ENCODE measurements at places on chromosomes 7 and 10.

GRCh38 chr10:30436191-30436611 is 2.2 kb downstream of the MAP3K8 start:
- no peak for DNase-seq

GRCh38 chr7:140593672-140593982 is 47.0 kb downstream of the DENND2A start:
- DNase-seq = no peak

GRCh38 chr7:50622821-50623220 is 57.6 kb upstream of the DDC start:
- no peak for DNase-seq

DNA sequence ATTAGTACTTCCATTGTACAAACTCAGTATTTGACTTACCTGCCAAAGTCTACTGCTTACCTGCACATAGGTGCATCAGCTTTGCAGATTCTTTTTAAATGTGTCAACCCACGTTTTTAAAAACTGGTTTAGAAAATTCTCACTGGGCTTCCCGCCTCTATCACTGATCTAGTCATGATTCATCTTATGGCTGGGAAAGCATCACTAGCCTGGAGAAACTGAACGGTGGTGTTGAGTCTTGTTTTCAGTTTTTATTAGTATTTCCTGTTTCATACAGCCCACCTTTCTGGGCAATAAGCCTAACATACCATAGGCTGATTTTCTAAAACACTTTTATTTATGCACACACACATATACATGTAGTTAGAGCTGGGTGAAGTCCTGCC is 19.7 kb downstream of the DOCK1 start:
- no peak for DNase-seq
